Stimulated activated CD4-positive, alpha-beta T cell treated with anti-CD3 and anti-CD28 coated beads, Interleukin-1b, Interleukin-23, amount 100 ng/mL, for 48 hours (primary cell): ENCODE measurements at places on chromosomes 6 and 20.
A peak's percentile ranks its signal among the peaks of the same experiment; 100 is the strongest.

DNA sequence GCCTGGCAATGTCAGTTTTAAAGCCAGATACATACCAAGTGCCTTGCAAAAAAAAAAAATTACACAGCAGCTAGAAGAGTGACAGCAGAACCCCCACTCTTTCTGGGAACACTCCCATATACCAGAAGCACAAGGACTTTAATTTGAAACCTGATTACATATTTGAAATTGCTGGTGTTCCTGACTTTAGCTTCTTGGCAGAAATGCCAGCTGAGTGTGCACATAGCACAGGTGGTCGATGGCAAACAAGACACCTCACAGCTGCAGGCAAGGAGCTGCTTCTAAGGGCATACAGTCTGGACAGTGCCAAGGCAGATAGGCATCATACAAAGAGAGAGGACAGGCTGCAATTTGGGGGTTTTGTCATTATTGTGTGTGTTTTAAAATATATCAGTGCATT, 150.7 kb upstream of the SGK1 start:
- DNase-seq = no peak

DNA sequence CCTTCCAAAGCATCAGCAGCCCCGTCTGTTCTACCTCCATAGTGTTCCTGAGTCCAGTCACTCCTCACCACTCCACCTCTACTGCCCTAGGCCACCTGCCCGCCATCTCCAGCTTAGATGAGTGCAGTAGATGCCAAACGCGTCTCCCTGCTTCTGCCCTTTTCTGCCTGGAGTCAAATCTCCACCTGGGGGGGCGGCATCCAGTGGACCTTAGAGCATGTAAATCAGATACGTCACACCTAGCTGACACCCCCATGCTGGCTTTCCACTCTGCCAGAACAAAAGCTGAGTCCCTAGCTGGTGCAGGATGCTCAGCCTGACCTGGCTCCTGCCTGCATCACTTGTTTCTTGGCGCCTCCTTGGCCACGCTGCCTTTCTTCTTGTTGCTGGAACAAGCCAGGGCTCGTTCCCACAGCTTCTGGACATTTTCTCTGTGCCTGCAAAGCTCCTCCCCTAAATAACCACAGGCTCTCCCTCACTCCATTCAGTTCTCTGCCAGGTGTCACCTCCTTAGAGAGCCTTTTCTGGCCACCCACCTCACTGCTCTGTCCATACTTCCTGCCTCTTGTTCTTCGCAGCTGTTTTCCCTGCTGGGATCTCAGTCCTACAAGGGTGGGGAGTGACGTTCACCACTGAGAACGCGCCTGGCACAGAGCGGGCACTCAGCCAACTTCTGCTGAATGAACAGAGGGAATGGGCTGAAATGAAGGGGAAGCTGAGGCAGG, 5.8 kb downstream of the DDR1 start:
- no peak for DNase-seq

DNA sequence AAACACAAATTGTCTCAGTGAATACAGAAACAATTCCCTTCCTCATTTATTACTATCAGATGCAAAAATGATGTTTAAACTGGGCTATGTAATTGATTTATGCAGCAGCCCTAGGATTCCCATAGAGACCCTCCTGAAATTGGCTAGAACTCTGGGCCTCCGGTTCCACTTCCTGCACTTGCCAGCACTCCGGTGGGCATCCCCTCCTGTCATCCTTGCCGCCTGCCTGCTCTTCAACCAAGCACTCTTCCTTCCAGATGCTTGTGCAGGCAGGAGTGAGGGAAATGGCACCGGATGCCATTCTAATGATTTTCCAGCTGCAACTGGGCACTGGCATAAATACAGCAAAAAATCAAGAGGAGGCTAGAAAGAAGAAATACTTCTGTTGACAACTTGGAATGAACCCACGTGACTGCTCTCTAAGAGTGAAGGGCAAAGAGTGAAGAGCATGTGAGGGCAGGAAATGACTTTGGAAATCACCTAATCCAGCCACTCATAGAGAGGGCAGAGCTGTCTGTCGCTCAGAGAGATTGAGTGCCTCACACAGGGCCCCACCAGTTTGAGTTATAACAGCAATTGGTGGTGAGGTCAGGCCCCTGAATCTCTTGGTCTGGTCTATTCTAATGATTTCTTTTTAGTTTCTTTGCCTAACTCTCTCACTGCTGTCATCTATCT, 3.7 kb upstream of the NEDD9 start:
- DNase-seq = peak; percentile 47

DNA sequence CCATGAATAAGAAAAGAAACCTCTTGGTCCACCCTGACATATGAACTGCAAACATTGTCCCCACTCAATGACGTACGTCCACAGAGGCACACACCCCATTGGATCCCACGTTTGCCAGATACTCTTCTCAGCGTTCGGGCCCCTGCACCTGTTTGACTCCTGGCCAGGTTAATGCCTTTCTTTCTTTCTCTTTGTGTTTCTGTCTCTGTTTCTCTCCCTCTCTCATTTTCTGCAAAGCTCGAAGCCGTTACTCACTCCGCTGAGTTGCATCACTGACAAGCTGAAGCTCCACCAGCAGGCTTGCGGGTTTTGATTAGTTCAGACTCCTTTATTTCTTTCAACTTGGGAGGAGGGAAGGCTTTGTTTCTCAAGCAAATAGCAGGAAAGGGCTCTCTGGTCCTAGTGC, 135.5 kb upstream of the SUPT3H start:
- no peak for DNase-seq

DNA sequence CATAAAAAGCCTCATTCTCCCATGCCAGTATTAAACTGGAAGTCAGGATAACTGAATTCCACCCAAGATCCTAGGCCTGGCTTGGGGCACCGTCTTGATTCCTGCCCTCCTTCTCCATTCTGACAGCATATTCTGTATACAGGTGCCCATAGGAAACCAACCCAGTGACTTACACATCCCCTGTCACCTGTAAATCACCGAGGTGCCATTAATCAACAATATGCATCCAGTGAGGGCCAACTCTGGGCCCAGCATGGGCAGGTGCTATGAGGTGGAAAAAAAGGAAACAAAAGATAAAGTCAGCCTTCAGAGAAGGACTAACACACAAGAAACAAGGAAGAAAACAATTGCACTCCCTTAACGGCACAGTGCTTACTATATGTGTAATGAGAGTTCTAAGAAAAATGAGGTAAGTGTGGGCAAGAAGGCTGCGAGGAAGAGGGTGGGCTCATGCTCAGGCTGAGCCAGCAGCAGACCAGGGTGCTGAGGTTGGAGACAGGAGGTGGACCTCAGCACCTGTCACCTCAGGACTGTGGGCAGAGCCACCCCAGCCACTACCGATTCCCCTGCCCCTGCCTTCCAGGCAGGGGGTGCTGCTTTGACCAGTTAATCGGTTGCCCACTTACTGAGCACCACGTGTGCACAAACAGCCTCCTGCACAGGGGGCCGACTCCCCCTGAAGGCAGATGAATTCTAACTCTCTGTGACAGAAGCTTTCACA, 105.9 kb downstream of the TRERF1 start:
- no peak for DNase-seq
